ENCODE measurements at places on chromosomes 13 and 19. TPM values are rescaled to one million over a fixed set of nuclear protein-coding genes. Genes with fewer than 3 reads are reported as not detected.

Gene ZNF568
- total RNA-seq, result 17.7 TPM

Gene PCDH20
- total RNA-seq, result not detected

Gene OR7A5
- total RNA-seq, result not detected

Gene LILRB4
- total RNA-seq, result not detected

Gene USHBP1
- 11.4 TPM for total RNA-seq

Gene RASAL3
- 4.7 TPM for total RNA-seq

Gene KL
- under 0.01 TPM for total RNA-seq

Gene C19orf73
- total RNA-seq, result 0.63 TPM

Gene LRRC25
- not detected for total RNA-seq

Gene S1PR5
- not detected for total RNA-seq

Gene EEF1AKMT1
- total RNA-seq, result 9.4 TPM

Gene OR10H1
- total RNA-seq, result not detected

Gene FXYD5
- total RNA-seq, result 28.0 TPM

Gene FCAR
- not detected for total RNA-seq

Gene ZNF45
- 15.7 TPM for total RNA-seq

Gene RPL36
- 815 TPM for total RNA-seq

Gene NLRP5
- not detected for total RNA-seq

Gene GAS6
- 150 TPM for total RNA-seq

Gene LPAR2
- 0.47 TPM for total RNA-seq

Gene FARSA
- 54.9 TPM for total RNA-seq

Gene SBK2
- total RNA-seq, result not detected

Gene SIAH3
- total RNA-seq, result under 0.01 TPM

Gene RFX1
- 2.8 TPM for total RNA-seq

Gene PLEKHF1
- 7.4 TPM for total RNA-seq

Gene KLK3
- not detected for total RNA-seq

Gene KLF1
- total RNA-seq, result not detected

Gene COX6B1
- total RNA-seq, result 365 TPM

Gene NAPSA
- not detected for total RNA-seq

Gene LGALS4
- total RNA-seq, result not detected

Gene GIPR
- total RNA-seq, result 0.09 TPM

Gene PLEKHJ1
- 52.8 TPM for total RNA-seq

Gene GNG14
- total RNA-seq, result not detected

Gene HSPB6
- total RNA-seq, result 0.09 TPM

Gene IZUMO4
- 0.85 TPM for total RNA-seq

Gene TGFBR3L
- 0.54 TPM for total RNA-seq

Gene CKM
- total RNA-seq, result not detected

Gene SSC5D
- 2.1 TPM for total RNA-seq

Gene CBARP
- 1.3 TPM for total RNA-seq

Gene SUPT20H
- 37.7 TPM for total RNA-seq

Gene DAND5
- not detected for total RNA-seq

Gene EHD2
- total RNA-seq, result 88.3 TPM

Gene NXNL1
- not detected for total RNA-seq

Gene PSG1
- not detected for total RNA-seq

Gene BIVM
- total RNA-seq, result 9.7 TPM

Gene LPAR6
- total RNA-seq, result 17.0 TPM

Gene CSNK1A1L
- not detected for total RNA-seq

Gene KLK14
- not detected for total RNA-seq

Gene RFPL4AL1
- not detected for total RNA-seq

Gene MEIOSIN
- total RNA-seq, result not detected

Gene STOML3
- total RNA-seq, result not detected

Gene DPP9
- total RNA-seq, result 19.2 TPM

Gene SLC46A3
- 15.4 TPM for total RNA-seq

Gene TPTE2
- not detected for total RNA-seq

Gene IL27RA
- total RNA-seq, result 8.5 TPM

Gene FREM2
- total RNA-seq, result under 0.01 TPM

Gene PRODH2
- not detected for total RNA-seq

Data from endothelial cell of coronary artery (primary cell).